ENCODE measurements at places on chromosomes 11 and 22. TPM values are rescaled to one million over a fixed set of nuclear protein-coding genes. Genes with fewer than 3 reads are reported as not detected.

F2 gene
- not detected for total RNA-seq

FGF19 gene
- not detected for total RNA-seq

MTCH2 gene
- 63.1 TPM for total RNA-seq

OR5D14 gene
- total RNA-seq: not detected

MFRP gene
- total RNA-seq: not detected

GNAZ gene
- total RNA-seq: 3.1 TPM

P2RX6 gene
- 20.8 TPM for total RNA-seq

SYT7 gene
- total RNA-seq: 40.1 TPM

C11orf86 gene
- not detected for total RNA-seq

STT3A gene
- total RNA-seq: 353 TPM

VSIG10L2 gene
- total RNA-seq: not detected

GUCY1A2 gene
- total RNA-seq: 0.10 TPM

SCGB1D2 gene
- not detected for total RNA-seq

PHOX2A gene
- not detected for total RNA-seq

ANKK1 gene
- total RNA-seq: not detected

OR10D3 gene
- not detected for total RNA-seq

PHLDA2 gene
- total RNA-seq: 5.8 TPM

FREY1 gene
- total RNA-seq: 1.5 TPM

SLC22A8 gene
- total RNA-seq: not detected

CATSPERZ gene
- not detected for total RNA-seq

MYO7A gene
- total RNA-seq: 0.13 TPM

PTGDR2 gene
- total RNA-seq: 0.07 TPM

C1QTNF4 gene
- total RNA-seq: 0.17 TPM

DNAJC4 gene
- 13.2 TPM for total RNA-seq

ELMOD1 gene
- total RNA-seq: 1.1 TPM

MYBPC3 gene
- not detected for total RNA-seq

PVALB gene
- total RNA-seq: not detected

TSGA10IP gene
- not detected for total RNA-seq

ELFN2 gene
- 0.10 TPM for total RNA-seq

PIWIL4 gene
- 4.6 TPM for total RNA-seq

MPZL3 gene
- total RNA-seq: 0.59 TPM

C11orf91 gene
- total RNA-seq: 0.17 TPM

MUC2 gene
- not detected for total RNA-seq
